ENCODE measurements at places on chromosomes 1 and 21.

DNA sequence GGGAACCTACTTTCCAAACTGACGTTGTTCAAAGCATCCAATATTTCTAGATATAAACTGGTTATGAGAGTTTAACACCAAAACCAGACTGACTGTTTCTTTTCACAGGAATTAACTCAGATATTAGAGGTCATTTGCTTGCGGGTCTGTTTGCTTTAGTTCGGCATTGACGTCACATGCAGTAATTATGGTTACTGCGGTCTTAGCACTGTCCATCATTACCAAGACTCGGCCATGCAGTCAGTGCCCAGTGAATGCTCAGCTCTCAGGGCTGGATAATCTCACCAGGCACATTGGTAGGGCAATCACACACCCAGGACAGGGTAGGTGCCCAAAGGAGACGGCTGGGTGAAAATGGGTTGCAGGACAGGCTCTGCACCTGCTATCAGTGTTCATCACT, 9.9 kb upstream of the F3 start:
- no peak for DNase-seq

DNA sequence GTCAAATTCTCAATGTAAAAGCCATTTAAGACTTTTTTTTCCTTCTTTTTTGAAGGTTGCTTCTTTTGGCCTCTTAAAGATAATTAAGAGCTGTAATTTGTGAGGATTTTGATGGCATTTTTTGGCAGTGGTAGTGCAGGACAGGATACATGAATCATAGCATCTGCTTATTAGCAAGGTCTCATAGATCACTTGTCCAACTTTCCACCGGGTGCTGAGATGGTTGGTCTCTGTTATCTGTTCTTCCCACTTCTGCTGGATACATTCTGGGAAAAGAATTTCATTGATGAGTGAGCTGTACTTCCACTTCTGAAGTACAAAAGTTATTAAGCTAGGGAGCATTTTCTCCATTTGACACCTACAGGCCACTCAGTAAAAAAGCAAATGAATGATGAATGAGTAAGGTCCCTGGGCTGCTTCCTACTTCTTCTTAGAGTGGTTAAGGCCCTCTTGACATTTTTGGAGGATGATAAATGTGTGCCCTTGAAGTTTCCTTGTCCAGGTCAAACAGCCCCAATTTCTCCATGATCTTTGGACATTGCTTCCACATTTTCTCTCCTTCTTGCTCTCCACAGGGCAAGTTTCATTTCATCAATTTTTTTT, 100.6 kb downstream of the ROR1 start:
- DNase-seq = no peak

DNA sequence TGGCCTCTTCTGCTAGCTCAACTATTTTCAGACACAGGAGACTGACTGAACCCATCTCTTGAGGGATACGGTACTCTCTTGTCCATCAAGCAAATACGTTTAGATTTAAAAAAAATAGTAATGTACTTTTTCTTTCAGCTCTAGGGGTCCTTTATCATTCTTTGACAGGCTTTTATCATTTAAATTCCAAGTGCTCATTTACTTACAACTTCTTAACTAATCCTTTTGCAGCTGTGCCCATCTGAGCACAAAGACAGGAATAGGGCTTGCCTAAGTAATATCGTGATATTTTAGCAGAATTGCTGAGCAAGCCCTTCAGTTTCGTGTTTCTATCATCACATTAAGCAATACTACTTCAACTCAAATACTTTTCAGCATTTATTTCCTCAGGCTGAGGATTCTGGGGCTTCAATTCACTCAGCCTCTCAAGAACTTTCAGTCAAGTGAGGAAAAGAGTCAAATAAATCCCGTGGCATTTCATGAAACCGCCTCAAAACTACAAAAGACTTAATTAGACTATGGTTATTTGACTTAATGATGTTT, 317.6 kb downstream of the BACH1 start:
- no peak for DNase-seq

- DNase-seq = no peak
Observed at GRCh38 chr21:27346041-27346448, 379.2 kb upstream of the ADAMTS5 start.

DNA sequence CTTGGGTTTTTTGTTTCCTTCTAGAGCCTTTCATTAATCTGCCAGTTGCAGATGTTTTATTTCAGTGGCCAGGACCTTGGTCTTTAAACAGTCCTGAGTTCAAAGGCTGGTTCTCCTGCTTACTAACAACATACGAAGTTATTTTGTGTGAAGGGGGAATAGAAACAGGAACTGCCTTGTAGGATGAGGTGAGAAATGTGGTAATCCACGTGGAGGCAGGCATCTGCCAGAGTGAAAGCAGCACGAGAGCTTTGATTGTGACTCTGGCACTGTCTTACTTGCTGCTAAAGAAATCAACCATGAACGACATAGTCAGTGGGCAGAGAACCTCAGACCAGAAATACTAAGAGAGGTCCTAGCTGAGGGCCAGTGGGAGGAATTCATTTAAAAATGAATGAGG, 30.4 kb downstream of the TMEM63A start:
- no peak for DNase-seq

DNA sequence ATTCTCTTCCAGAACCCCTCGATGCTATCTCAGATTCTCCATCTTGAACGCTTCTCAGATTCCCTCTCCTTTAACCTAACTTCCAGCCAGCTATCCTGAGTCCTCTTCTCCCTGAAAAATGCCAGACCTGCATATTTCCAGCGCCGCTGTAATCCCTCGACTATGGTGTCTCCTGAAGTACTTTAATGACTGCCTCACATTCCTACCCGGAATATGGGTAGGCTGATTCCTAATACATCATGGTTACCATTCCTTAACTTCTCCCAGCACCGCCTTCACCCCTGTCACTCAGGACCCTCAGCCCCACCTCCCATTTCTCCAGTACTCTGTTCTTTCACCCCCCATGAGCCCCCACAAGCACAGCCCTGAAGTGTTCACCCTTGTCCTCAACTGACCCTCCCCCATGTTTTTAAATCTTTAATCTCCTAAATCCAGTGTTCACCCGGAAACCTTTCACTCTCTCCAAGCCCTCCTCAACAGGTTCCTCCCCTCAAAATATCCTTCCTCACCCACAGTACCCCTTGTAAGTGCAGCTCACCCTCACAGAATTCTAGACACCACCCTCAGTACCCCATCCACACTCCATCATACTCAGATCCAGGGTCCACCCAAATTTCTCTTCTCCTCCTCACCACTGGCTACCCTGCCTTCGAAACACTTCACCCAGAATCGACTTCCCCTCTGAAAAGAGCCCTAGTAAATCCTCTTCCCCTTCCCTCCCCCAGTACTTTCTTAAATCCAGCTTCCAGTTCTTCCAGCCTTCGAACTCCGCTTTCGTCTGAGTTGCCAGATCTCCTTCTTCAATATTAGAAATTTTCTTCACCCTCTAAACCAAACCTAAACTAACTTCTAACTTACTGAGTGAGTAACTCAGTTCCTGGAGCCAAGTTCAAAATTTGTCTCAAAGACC, 922 bp downstream of the CPT2 start:
- no peak for DNase-seq

Data from activated CD4-positive, alpha-beta T cell treated with anti-CD3 and anti-CD28 coated beads for 4 hours (primary cell).